ENCODE measurements at places on chromosomes 1 and 21. TPM values are rescaled to one million over a fixed set of nuclear protein-coding genes. Genes with fewer than 3 reads are reported as not detected.

GRCh38 chr1:39833621-39834385, 45.1 kb upstream of the BMP8B start:
- peaks cover 16% of the 10 kb centered on the region for H3K4me1 ChIP-seq
- H3K4me3 ChIP-seq, result no peak overlapping the region
- no peak for DNase-seq
- H3K27ac ChIP-seq, result no peak overlapping the region
- H3K36me3 ChIP-seq, result peaks cover 2% of the 10 kb centered on the region

GRCh38 chr1:203153989-203154821, 21.4 kb downstream of the MYBPH start:
- no peak for DNase-seq
- peaks cover 56% of the 10 kb centered on the region for H3K4me1 ChIP-seq
- peak overlapping the region; percentile 7 for H3K27ac ChIP-seq

- DNase-seq, result no peak
- H3K27ac ChIP-seq, result no peak overlapping the region
- H3K27me3 ChIP-seq, result no peaks in the 10 kb centered on the region
These were observed 454.5 kb downstream of the SMYD3 start for GRCh38 chr1:246052603-246053002.

GRCh38 chr1:154485106-154485505, 16.9 kb upstream of the TDRD10 start:
- peaks cover 10% of the 10 kb centered on the region for H3K4me1 ChIP-seq
- DNase-seq, result no peak
- H3K4me3 ChIP-seq, result no peak overlapping the region
- H3K36me3 ChIP-seq, result no peaks in the 10 kb centered on the region
- H3K27me3 ChIP-seq, result no peaks in the 10 kb centered on the region

- no peak for DNase-seq
- no peaks in the 10 kb centered on the region for H3K27me3 ChIP-seq
- H3K27ac ChIP-seq, result no peak overlapping the region
- no peaks in the 10 kb centered on the region for H3K4me1 ChIP-seq
These were observed 35.1 kb downstream of the SLC44A3 start for GRCh38 chr1:94855307-94855700.

- peak; percentile 89 for DNase-seq
- H3K27me3 ChIP-seq, result peaks cover 25% of the 10 kb centered on the region
- no peaks in the 10 kb centered on the region for H3K36me3 ChIP-seq
- H3K4me1 ChIP-seq, result peaks cover 29% of the 10 kb centered on the region
- H3K4me3 ChIP-seq, result peak overlapping the region; percentile 67
These were observed 52.7 kb downstream of the VWA5B1 start for GRCh38 chr1:20343149-20343937.

GRCh38 chr1:172717722-172718465, 59.0 kb downstream of the FASLG start:
- H3K27ac ChIP-seq, result no peak overlapping the region
- H3K4me3 ChIP-seq, result no peak overlapping the region
- H3K4me1 ChIP-seq, result peaks cover 30% of the 10 kb centered on the region
- H3K36me3 ChIP-seq, result no peaks in the 10 kb centered on the region

DNA sequence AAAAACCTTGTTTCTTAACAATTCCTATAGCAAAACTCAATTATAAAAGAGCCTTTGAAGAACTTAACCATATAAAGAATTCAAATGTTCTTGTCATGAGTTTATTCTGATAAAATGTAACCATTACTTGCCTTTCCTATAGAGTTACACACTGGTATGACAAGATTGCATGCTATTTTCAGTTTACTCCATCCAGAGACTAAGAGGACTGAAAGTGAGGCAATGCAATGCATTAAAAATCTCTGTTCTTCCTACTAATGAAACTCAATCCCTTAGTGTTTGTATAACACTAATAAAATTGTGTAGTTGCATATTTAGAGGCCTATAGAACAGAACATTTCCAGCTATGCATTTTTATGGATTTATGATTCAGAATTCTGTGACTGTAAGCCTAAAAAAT, 88.1 kb downstream of the COP1 start:
- H3K36me3 ChIP-seq, result peaks cover 12% of the 10 kb centered on the region
- DNase-seq, result no peak
- no peak overlapping the region for H3K4me3 ChIP-seq
- H3K27ac ChIP-seq, result no peak overlapping the region
- H3K4me1 ChIP-seq, result no peaks in the 10 kb centered on the region

DNA sequence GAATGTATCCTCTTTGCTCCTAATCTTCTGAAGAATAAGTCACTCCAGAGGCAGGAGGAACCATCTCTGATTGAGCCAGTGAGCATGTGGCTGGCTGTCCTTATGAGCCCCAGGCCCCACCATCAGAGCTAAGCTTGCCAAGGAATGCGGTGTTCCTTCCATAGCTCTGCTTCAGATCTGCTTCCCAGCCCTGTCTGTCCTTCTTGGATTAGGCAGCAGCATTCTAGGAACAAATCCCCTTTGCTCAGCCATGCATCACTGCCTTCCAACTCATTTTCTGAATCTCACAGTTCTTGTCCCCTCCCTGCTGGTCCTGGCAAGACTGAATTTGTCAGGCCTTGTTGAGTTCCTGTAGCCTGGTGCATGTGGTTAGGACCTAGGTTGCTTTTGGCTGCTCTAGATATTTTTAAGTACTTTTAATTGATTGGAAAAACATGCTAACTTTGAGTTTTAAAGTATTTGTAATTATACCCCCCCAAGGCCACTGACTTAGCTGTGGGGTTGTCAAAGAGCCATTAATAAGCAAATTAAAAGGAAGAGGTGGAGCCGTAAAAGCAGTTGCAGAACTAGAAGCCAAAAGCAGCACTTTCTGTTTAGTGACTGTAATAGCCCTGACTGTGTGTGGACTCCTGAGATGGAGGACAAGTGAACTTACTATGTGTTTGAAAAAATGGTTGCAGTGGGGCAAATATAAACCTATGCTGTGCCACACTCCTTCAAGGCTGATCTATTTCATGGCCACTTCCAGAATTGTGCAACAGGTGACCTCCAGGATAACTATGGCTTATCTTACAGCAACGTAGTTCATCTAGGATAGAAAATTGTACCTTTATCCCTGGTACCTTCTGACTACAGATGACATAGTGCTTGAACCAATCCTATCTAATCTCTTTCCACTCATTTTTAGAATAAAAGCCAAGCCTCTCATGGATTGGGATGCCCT, 61.3 kb upstream of the BACH1 start:
- H3K27me3 ChIP-seq, result no peaks in the 10 kb centered on the region
- H3K4me1 ChIP-seq, result peaks cover 12% of the 10 kb centered on the region
- H3K4me3 ChIP-seq, result no peak overlapping the region

DNA sequence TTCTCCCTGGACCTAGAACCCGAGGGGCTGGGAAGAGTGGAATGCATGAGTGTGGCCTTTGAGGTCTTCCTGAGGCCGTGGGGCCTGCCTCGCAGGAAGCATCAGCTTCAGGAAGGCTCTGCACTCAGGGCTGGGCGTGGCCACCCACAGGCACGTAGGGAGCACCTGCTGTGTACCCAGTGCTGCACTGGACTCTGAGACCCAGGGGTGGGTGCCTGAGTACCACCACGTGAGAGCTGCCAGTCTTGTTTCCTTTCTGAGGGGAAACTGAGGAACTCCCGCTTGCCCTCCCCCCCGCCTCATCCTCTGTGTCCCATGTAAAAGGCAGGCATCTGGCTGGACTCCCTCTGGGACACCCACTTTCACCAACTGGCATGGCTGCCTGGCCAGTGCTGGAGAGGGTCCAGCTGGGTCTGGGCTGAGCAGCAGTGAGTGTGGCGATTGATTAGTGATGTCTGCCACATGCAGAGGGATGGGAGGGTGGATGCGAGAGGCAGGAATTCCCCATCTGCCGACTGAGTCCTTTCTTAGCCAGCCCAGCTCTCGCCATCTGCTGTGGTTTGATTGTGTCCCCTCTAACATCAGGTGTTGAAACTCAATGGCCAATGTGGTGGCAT, 30.2 kb upstream of the TTC34 start:
- no peak overlapping the region for H3K4me3 ChIP-seq
- no peak overlapping the region for H3K27ac ChIP-seq

DNA sequence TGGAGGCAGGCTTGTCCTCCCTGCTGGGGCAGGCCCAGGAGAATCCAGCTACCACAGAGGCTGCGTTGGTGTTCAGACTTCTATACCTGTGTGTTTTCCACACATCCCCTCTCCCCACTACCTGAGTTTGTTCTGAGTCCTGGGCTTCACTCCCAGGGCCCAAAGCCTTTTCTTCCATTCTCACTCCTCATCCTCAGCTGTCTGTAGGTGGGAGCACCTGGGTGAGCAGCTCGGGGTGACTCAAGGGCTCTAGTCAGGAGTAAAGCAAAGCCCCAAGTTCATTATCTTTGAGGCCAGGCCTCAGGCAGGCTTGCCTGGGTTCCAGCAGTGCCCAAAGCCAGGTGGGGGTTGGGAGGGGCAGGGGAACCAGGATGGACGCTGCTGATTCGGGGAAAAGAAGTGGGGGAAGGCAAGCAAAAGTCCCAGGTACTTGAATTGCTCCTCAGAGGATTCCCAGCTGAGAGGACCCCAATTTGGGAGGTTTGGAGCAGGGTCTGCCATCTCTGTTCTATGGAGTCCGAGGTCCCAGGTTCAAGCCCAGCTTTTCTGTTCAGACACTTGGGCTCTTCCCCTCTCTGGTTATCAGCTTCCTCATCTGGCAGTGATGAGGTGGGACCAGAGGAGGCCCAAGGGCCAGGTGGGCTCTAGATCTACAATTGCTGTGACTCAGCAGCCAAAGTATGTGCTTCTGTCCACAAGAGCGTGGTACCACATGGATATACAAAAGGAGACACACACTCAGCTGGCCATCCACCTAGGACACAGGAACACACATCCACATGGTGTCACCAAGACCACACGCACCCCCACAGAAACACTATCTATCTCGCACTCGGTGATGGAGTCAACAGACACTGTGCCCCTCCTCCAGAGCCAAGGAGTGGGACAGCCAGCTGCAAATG, 5.8 kb upstream of the PTPN7 start:
- H3K27ac ChIP-seq, result no peak overlapping the region
- H3K27me3 ChIP-seq, result no peaks in the 10 kb centered on the region
- no peaks in the 10 kb centered on the region for H3K36me3 ChIP-seq

DNA sequence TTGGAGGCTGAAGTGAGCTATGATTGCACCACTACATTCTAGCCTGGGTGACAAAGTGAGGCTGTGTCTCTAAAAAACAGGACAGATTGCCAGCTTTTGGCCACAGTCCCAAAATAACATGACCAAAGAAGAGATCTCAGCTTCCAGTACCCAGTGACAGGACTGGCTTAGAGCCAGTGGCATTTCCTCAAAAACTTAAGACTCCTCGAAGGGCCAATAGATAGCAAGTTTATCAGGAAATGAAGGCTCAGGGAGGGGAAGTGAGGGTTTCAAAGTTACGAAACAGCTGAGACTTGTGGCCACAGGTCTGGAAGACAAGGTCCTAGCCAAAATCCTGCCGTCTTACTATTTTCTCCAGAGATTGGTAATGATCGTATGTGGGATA, 6.3 kb upstream of the TMEM39B start:
- no peak for DNase-seq
- no peak overlapping the region for H3K27ac ChIP-seq
- no peak overlapping the region for H3K4me3 ChIP-seq
- H3K4me1 ChIP-seq, result peaks cover 33% of the 10 kb centered on the region

DNA sequence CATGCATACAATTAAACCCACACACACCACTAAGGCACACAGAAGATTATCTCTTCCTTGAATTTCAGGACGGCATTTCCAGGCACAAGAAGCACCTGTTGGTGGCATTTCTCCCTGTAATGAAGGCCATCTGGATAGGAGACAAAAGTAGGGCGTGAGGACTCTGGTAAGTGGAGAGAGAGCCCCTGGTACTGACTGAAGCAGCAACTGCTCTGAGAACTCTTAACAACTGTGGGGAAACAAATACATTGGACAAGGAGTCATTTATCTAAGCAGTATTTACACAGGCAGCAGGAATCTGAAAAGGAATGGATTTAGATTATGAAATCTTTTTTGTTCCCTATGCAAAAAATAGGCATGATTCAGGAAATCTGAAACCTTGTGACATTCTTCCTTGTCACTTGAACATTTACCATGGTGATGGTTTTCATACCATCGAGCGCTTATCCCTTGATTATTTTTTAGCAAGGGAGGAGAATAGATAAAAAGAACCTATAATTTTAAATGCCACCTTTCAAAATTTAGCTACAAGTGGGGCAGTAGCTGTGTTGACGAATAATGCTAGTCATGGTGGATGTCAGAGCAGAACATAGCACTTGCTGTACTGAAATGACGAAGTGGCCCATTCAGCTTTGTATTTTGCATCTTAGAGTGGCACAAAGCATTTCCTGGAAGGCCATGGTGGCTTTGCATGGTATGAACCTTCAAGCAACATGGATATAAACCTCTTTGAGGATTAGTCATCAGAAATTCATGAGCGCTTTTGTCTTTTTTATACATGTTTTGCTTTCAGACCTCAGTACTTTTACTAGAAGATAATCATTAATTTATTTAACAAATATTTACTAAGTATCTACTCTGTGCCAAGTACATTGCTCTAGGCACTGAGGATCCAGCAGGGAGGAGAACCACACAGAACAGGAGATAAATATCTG, 362.0 kb downstream of the ADGRL2 start:
- no peak for DNase-seq
- no peak overlapping the region for H3K4me3 ChIP-seq
- peaks cover 13% of the 10 kb centered on the region for H3K4me1 ChIP-seq
- H3K36me3 ChIP-seq, result no peaks in the 10 kb centered on the region
- H3K27ac ChIP-seq, result no peak overlapping the region

DNA sequence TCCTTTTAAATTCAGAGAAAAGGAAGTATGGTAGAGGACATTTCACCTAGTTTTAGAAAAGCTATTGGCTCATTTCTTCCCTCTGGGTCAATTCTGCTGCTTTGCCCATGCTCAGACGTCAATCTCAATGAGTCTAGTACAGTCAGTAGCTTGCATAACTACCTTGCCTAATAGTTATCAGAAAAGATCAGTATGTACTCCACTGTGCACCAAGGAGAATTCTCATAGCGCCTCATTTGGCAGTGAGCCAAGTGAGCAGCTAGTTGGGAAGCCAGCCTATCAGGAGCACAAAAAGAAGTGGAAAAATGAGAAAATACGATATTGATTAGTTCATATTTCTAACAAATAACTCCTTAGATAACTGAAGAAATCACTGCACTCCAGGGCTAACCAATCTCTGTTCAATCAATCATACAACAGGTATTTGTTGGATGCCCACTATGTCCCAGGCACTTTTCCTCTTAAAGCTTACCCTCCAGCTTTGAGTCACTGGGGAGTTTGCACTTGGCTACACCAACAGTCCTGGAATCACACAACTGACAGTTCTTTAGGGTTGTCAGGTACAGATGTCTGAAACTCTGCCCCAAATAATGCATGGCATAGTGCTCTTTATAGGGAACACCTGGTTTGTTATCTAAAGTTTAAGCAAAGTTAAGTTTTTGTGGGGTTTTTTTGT, 50.2 kb downstream of the PRDX6 start:
- no peak for DNase-seq
- no peak overlapping the region for H3K4me3 ChIP-seq
- no peaks in the 10 kb centered on the region for H3K27me3 ChIP-seq
- peaks cover 50% of the 10 kb centered on the region for H3K4me1 ChIP-seq

The HCN3 gene
- 5.9 TPM for total RNA-seq

The GPATCH2 gene
- total RNA-seq, result 10.1 TPM

The ATAD3C gene
- 0.94 TPM for total RNA-seq

The SYCP1 gene
- total RNA-seq, result 0.34 TPM

The AGT gene
- 1.0 TPM for total RNA-seq

The KLHDC8A gene
- 1.6 TPM for total RNA-seq

The BMP8B gene
- total RNA-seq, result 0.82 TPM

The PRKAA2 gene
- 8.1 TPM for total RNA-seq

The TLR5 gene
- 0.73 TPM for total RNA-seq

The RGSL1 gene
- not detected for total RNA-seq

The PPIAL4G gene
- not detected for total RNA-seq

The DCAF8 gene
- 143 TPM for total RNA-seq

The CYP4A22 gene
- total RNA-seq, result not detected

The ZNF678 gene
- 26.4 TPM for total RNA-seq

The NUCKS1 gene
- 414 TPM for total RNA-seq

The CNR2 gene
- total RNA-seq, result not detected

The AMIGO1 gene
- total RNA-seq, result 2.4 TPM

Data from WTC11 (cell line).